Regular cardiac myocyte (primary cell): ENCODE measurements at places on chromosomes 5 and 9. TPM values are rescaled to one million over a fixed set of nuclear protein-coding genes. Genes with fewer than 3 reads are reported as not detected.

TXNDC8 gene
- total RNA-seq = not detected in 2 replicates

HNRNPH1 gene
- 509 and 722 TPM in 2 replicates for total RNA-seq

RFK gene
- 27.9 and 31.4 TPM in 2 replicates for total RNA-seq

MYMK gene
- not detected in 2 replicates for total RNA-seq

NCS1 gene
- total RNA-seq = 51.3 and 59.8 TPM in 2 replicates

ISL1 gene
- total RNA-seq = not detected in 2 replicates

SLC34A1 gene
- not detected in 2 replicates for total RNA-seq
